ENCODE measurements at places on chromosomes 12 and 14. TPM values are rescaled to one million over a fixed set of nuclear protein-coding genes. Genes with fewer than 3 reads are reported as not detected.

GRCh38 chr12:66341126-66341525, 38.8 kb downstream of the HELB start:
- no peak for DNase-seq

GRCh38 chr14:82362452-82362851, 828.8 kb upstream of the SEL1L start:
- DNase-seq = no peak

GRCh38 chr14:77007975-77008421, 20.5 kb downstream of the IRF2BPL start:
- DNase-seq = no peak

GRCh38 chr14:95504135-95505029, 12.1 kb downstream of the SYNE3 start:
- peak; percentile 74 for DNase-seq

DNA sequence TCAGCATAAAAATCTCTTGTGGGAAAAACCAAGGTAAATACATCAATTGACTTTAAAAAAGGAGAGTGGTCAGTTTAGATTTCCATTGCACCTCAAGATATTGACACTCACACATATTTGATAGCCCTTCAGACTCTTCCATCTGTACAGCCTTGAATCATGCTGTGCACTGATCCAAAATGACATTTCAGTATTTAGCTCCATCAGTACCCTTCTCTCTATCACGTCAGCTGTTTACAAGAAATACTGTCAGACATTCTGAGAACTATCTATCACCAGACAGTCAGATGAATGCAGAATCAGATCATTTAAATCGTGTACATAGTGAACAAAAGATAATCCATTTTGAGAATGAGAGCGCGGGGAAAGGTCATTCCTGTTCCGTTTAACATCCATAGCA, 511.9 kb downstream of the RPL10L start:
- no peak for DNase-seq

- no peak for DNase-seq
Measured at GRCh38 chr12:49621651-49622500, 1.5 kb upstream of the PRPF40B start.

DNA sequence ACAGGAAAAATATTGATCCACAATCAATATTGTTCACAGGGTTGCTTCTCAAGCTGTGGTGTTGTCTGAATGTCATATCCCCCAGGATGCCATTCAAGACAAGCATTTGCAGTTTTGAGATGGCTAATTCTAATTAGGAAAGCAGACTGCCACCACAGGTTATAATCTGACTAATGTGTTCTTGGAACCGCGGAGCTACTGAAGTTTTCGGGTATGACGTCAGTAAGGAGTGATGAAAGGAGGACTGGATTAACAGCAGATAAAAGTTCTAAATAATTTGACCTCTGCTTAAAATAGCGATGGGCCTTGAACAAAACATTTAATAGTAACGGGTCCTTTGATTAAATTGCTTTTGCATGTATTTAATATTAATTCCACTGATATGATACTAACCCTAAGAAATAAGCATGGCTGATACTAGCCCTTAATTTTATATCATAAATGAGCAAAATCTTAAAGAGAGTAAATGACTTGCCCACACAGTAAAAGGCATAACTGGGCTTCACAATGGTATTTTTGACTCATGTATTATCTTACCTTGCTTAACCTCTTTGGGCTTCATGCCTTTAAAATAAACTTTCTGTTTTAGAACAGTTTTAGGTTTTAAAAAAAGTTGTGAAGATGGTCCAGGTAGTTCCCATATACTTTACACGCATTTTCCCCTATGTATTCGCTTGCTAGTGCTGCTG, 50.3 kb downstream of the TSHR start:
- no peak for DNase-seq

GRCh38 chr12:51834411-51834810, 14.1 kb downstream of the FIGNL2 start:
- no peak for DNase-seq

DNA sequence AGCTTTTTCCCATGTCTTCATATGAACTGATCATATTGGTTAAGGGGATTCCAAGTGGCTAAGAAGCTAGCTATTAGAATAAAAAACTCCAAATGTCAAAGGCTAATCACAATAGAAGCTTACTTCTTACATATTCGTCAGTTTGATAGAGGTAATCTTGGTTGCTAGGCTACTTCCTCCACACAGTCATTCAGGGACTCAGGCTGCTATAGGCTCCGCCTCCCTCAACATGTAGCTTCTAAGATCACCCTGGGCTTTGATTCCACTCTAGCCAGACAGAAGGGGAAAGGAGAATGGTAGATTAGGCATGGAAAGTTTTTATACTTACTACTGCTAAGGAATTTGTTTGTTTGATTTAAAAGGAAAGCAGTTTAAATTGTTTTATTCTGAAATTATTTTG, 207.9 kb downstream of the EFCAB11 start:
- DNase-seq = no peak

GRCh38 chr14:103143506-103143905, 20.2 kb downstream of the TNFAIP2 start:
- no peak for DNase-seq

- no peak for DNase-seq
Measured at GRCh38 chr12:4779749-4780148, 59.5 kb downstream of the GALNT8 start.

GRCh38 chr12:65972149-65972548, 147.9 kb downstream of the HMGA2 start:
- no peak for DNase-seq

DNA sequence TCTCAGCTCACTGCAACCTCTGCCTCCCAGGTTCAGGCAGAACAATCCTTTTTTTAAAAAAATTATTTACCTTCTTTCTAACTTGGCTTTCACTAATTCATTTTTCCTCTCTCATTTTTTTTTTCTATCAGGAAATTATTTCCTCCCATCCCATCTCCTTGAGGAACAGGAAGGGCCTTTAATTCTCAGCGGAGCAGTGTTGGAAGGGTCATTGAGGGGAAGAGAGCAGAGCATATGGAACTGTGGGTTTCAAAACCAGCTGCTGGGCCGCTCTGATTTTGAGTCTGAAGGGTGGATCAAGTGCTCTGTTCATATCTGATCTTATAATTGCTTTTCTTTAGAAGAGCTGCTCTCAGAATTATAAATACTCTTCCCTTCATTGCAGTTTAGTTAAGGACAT, 29.0 kb downstream of the NUBPL start:
- no peak for DNase-seq

DNA sequence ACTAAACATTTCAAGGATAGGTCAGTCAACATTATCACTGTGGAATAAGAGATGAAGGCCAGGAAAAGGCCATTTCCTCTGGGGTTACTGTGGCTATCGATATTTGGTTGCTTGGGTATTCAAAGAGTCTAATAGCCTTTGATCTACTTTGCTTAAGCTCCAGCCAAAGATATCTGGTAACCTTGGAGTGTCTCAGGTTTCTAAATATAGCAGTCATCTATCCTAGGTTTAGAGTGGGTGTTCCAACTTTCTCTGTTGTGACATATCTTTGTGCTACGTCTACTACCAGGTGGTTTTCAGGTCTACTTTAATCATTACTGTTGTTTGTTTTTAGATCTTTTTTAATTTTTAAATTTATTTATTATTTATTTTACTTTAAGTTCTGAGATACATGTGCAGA, 42.4 kb downstream of the RDH12 start:
- no peak for DNase-seq

DNA sequence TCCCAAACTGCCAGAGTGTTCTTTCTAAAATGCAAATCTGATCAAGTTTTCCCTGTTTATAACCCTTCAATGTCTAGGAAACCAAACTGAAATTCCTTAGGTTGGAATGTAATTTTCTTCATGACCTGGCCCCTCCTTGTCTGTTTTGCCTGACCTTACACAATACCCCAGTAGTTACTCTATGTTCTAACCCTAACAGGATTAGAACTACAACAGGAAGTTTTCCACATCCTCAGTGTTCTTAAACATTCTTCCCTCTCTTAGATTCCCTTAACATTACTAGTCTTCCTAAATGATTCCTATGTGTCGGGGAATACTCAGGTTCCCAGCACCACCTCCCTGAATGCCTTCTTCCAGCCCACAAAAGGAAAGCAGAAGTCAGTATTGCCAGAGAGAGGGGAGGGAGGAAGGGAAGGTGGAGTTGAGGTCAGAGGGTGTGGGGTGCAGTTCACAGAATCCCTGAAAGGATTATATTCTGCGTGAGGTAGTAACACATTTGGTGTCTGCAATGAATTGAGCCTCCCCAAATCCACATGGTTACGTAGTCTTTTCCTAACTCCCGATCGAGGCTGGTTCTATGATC, 72.6 kb downstream of the BBS10 start:
- no peak for DNase-seq

- DNase-seq = no peak
Measured at GRCh38 chr14:75960231-75960630, 21.6 kb downstream of the TGFB3 start.

DNA sequence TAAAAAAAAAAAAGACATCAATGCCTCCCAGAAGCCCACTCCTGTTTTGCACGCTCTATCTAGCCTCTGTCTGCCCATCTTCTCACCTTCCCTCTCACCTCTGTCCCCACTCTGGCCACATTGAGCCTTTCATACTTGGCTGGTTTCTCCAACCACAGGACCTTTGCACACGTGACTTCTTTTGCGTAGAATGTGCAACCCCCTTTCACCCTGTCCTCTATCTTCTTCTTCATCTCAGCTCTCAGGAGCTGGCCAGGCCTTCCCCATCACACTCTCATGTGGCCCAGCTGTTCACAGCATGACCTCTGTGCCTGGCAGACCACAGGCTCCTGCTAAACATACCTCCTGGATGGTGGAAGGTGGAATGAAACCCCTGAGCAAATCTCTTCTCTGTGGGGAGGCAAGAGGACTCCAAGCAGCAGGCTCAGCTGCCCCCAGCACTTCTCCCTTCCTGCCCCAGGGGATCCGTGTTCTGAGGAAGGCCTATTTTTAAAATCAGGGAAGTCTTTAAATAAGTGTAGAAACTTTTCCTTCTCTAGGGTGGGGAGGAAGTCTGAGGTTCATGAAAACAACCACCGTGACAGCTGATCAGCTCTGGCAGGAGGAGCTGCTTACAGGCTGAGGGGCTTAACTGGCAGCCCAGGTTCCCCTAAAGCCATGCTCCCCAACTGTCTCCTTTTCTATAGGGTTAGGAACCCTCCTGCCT, 11.6 kb downstream of the HVCN1 start:
- DNase-seq = no peak

GRCh38 chr12:130729344-130729743, 13.2 kb upstream of the RIMBP2 start:
- no peak for DNase-seq

- DNase-seq = peak; percentile 48
Measured at GRCh38 chr14:90296641-90297040, 35.1 kb downstream of the NRDE2 start.

DNA sequence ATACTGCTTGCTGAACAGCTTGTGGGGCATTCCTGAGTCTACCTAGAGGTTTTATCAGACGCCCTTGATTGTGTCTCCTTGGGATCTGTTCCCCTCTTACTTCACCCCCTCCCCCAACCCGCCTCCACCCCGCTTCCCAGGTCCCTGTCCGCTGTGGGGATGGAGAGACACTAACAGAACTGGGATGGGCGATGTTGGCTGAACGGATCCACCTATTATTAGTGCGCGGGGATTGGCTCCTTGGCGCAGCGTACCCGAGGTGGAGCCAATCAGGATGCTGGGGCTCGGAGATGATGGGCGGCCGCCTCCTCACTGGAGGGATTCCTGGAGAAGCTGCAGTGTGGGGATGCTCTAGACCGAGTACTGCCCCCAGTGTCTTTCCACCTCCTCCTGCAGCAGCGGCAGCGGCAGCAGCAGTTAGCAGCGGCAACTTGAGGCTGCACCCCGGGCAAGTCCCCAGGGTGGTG, at the start of gene SYT1:
SYT1 (plus strand) TSS at position 372 of the 467 bp plus-strand sequence.
- peak; percentile 79 for DNase-seq

DNA sequence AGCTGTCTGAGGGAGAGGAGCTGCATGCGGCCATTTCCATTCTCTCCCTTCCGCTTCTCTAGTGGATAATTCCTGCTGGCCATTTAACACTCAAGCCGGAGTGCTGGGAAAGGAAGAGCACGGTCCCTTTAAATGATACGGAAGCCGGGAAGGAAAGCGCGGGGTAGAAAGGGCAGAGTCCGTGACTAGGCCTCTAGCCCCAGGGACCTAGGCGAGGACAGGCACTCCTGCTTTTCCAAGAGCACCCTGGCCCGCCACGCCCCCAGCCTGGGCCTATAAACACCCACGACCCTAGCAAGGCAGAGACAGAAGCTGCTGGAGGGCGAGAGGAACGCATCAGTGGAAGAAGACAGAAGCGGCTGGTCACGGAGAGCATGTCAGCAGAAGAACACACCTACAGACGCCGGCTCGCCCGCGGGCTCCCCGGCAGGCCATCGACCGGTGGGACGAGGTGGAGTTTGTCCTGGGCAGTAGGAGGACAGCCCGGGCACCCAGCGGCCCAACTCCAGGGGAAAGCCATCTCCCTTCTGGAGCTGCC, 1206.6 kb upstream of the TMEM132C start:
- no peak for DNase-seq

- no peak for DNase-seq
Measured at GRCh38 chr12:64457032-64457431, 5.1 kb downstream of the TBK1 start.

DNA sequence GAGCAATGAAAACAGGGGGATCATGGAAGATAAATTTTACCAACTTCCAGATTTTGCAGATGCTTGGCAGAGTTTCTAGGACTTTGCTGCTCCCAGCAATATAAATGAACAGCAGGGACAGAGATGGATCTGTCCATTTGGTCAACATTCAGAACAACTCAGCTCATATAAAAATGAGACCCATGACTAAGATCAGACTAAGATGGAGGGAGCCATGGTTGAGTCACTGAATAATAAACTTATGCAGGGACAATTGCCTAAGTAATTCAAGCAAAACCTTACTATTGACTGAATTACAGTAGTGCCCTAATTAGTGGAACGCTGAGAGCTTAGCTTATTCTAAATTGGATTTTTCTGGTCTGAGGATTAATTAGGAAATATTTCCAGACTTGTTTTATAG, 205.1 kb downstream of the SLC5A8 start:
- DNase-seq = no peak

DNA sequence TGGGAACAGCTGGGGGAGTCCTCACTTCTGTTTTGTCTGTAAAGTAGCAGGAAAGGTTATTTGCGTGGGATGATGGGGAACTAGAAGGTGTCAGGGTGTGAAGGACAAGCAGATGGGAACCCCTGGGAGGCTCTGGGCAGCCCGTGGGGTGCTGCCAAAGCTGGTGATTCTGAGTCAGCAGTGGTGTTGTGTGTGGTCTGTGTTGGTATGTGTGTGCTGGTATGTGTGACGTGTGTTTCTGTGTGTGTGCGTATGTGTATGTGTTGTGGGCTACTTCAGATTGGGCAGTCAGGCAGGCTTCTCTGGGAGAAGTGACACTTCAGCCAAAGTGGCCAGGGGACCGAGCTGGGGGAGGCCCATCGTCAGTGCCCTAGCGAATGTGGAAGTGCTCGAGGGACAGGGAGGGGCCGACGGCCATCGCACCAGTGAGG, 15.3 kb upstream of the BDKRB2 start:
- DNase-seq = no peak

GRCh38 chr12:86249851-86250250, 6.3 kb downstream of the MGAT4C start:
- no peak for DNase-seq

Gene PTGER2
- 1.5 TPM for total RNA-seq

Gene CFAP251
- total RNA-seq = 1.3 TPM

Gene NYNRIN
- 17.4 TPM for total RNA-seq

Gene SDS
- 0.27 TPM for total RNA-seq

Gene YY1
- 61.5 TPM for total RNA-seq

Gene RPAP3
- total RNA-seq = 22.5 TPM

Gene C12orf50
- not detected for total RNA-seq

Gene PROX2
- total RNA-seq = 0.16 TPM

Gene AGAP2
- total RNA-seq = 0.82 TPM

Gene GLIPR1L2
- total RNA-seq = 1.1 TPM
